ENCODE measurements at places on chromosomes 7 and 10.

- no peak for DNase-seq
These were observed 143.7 kb downstream of the PTPN20 start for GRCh38 chr10:47054974-47055373.

- no peak for DNase-seq
These were observed 18.1 kb upstream of the TFAM start for GRCh38 chr10:58367069-58367468.

GRCh38 chr10:36802490-36803153 lies 322.8 kb upstream of the ANKRD30A start:
- DNase-seq: no peak

DNA sequence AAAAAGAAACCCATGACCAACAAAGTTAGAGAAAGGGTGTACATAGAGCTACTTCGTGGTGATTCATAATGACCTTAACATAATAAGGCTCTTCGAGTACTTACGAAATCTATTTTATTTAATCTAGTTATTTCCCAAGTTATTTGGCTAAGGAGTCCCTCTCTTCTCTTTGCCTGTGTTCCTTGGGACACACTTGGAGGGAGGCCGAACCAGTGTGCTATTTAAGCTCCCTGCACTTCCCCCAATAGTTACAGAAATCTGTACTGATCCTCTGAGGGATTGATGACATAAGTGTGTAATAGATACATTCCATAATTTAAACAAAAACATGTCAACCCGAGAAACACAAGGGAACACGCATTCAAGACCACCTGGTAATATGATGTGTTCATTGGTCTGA lies 351.1 kb downstream of the GATA3 start:
- DNase-seq: no peak

DNA sequence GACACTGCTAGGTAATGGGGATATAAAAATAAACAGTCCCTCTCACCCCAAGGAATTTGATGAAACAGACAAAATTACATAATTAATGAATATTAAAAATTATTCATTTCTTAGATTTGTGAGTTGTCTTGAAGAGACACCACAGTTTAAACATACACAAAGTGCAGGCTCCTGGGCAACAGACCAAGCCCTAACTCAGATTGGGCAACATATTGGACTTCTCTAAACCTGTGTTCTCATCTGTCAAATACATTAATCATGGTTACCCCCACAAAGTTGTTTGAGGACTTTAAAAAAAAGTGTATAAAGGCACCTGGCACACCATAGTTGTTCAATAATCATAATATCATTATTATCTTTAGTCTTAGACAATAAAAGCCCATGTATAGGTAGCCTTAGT lies 62.5 kb upstream of the CAPZA2 start:
- DNase-seq: no peak

- DNase-seq: peak; percentile 10
These were observed 239.9 kb downstream of the ADRA2A start for GRCh38 chr10:111316722-111317212.

DNA sequence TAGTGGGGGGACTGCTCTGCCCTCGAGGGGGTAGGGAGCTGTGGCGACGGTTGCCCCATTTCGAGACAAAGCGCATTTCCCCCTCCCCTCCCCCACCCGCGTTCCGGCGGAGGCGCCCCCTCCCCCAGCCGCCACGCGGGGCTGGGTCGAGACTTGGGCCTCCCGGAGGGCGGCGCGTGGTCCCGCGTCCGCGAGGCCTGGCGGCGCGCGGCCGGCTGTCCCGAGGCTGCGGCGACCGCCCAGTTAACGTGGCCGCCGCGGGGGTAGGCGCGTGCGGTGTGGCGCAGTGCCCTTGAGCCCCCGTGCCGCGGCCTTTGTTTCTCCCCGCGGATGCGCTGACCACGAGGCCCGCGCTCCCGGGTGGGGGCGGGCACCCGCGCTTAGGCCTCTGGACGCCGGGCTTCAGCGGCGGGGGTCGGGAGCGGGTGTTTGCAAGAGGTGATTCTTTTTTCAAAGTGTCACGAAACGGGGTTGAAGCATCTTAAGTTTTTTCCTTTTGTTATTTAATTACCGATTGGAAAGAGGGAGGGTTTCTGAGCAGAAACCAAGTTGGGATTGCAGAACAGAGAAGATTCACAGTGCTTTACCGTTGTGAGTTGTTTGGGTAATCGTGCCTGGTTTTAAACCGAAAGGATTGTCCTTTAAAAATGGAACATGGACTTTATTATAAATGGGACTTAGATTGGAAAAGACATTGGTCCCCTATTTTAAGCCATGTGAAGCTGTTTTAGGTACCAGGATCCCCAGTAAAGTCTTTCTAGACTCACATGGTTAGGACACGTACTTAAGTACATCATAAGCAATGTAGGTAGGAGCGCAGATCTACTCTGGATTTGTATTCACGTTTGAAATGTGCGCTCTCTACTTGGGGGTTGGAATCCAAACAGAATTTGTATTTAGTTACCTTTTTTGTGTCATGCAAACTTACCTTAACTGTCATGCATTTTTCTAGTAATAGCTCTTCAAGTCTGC lies 760 bp downstream of the CBX3 start:
- DNase-seq: no peak

- no peak for DNase-seq
These were observed 375.9 kb downstream of the NEBL start for GRCh38 chr10:20521186-20521585.

DNA sequence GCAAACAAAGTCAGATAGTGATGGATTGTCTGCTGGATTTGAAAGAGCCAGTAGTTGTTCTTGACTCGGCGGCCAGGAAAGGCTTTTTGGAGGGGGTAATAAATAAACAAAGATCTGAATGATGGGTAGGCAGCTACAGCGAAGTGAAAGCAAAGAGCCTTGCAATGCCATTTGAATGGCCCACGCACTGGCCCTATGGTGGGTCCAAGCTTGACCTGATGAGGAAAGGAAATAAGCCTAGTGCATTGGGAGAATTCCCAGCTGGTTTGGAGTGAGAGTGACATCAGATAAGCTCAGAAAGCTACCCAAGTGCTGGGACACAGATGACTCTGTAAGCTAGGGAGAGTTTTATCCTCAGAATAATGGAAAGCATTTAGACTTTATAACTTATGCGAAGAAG lies 365.2 kb downstream of the PLXDC2 start:
- no peak for DNase-seq

GRCh38 chr10:103804871-103805270 lies 50.5 kb downstream of the SH3PXD2A start:
- DNase-seq: no peak

DNA sequence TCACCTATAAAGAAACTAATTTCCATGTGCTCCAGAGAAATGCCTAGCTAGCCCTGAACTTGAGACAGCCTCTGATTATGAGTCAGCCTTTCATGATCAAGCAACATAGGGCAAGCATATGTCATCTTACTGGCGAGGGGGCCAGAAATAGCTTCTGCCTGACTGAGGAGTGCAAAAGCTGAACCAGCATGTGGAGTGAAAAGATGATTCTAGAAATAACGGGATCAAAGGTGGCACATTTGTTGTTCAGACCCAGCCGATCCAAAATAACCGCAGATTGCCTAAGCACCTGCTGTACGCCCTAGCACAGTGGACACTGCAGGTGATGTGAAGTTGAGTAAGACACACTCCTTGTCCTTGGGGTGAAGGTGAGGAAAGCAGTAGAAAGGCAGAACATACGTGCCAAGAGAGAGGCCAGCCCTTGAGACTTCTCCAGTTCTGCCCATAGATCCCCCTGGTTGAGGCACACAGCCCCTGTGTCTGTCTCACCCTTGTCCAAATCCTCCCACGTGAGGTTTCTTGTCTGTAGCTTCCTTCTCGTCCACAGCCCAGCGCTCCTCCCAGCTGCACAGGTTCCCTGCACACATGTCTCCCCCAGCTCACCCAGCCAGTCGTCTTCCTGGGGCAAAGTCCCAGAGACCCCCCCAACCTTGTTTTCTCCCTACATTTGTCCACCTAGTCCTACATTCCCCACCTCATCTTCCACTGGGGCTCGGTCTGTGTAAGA lies 2.8 kb upstream of the BCL7B start:
- DNase-seq: no peak

DNA sequence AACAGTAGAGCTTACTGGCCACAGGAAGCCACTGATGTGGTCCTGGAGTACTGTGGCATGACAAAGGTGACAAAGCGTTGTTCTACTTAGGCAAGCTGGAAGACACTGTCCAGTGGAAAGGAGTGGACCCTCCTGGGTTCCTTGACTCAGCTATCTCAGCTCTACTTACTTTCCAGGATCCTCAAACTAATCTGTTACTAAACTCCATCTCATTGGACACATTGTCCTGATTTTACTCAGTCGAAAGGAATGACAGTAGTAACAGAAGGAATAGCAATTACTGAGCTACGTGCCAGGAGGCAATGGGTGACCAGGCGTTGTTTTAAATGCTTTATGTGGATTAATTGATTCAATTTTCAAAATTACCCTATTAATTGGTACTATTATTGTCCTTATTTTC lies 41.6 kb downstream of the ABLIM1 start:
- DNase-seq: no peak

GRCh38 chr10:86961481-86962091 lies 3.2 kb downstream of the SNCG start:
- no peak for DNase-seq

- peak; percentile 8 for DNase-seq
These were observed 111.9 kb downstream of the GRID1 start for GRCh38 chr10:86254526-86255174.

- no peak for DNase-seq
These were observed 375.8 kb upstream of the NFE2L3 start for GRCh38 chr7:25775999-25776743.

- no peak for DNase-seq
These were observed 173.6 kb downstream of the SH3PXD2A start for GRCh38 chr10:103681617-103682399.

- no peak for DNase-seq
These were observed 793 bp downstream of the FOXL3 start for GRCh38 chr7:290554-291372.

DNA sequence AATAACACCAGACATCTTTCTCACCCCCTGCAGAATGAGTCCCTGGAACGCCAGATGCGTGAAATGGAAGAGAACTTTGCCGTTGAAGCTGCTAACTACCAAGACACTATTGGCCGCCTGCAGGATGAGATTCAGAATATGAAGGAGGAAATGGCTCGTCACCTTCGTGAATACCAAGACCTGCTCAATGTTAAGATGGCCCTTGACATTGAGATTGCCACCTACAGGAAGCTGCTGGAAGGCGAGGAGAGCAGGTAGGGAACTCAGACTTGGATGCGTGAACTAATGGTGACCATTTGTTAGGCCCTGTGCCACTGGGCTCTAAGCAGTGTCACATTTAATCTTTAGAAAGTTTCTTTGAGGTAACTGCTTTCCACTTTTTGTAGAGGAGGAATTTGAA lies 7.1 kb downstream of the VIM start:
- no peak for DNase-seq

DNA sequence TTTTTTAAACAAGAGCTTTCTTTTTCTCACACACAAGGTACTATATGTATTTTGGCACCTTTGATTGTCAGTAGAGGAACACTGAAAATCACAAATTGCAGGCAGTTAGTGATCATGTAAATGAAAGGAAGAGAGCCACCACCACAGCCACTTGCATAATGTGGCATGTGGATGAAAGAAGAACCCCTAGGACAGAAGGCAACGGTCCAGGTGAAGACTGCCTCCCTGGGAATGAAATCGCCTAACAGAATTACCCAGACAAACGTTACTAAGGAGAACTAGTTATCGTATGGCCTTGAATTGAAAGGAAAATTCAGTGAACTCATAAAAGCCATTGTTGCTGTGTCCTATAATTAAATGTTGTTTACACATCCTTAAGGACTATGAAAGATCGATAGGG lies 41.2 kb upstream of the PTPRZ1 start:
- DNase-seq: no peak

DNA sequence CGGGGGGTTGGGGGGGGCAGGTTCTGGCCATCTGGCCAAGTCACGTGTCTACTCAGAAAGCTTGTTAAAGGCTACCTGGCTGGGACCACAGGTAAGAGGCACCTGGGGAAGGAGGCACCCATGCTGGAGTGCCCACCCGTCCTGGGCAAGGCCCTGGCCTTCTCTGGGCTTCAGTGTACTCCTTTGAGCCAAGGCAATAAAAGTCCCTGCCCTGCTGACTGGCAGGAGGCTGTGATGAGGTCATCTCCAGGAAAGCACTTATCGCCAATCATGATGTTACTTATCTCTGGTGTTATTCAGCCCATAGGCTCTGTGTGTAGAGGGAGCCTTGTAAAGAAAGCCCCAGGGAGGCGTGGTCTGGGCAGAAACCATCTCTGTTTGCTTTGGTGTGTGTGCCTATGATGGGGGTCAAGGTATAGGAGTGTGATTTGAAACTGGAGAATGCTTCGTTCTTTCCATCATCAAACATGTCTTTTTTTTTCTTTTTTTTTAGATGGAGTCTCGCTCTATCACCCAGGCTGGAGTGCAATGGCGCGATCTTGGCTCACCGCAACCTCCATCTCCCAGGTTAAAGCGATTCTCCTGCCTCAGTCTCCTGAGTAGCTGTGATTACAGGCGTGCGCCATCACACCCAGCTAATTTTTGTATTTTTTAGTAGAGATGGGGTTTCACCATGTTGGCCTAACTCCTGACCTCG lies 2.5 kb upstream of the CLDN4 start:
- DNase-seq: peak; percentile 92

GRCh38 chr7:119271147-119271779 lies 1001.7 kb upstream of the KCND2 start:
- DNase-seq: no peak

Measured in NCI-H187 treated with DMSO at 0.1 percent for 48 hours (cell line).